ENCODE measurements at places on chromosomes 7 and 10.

DNA sequence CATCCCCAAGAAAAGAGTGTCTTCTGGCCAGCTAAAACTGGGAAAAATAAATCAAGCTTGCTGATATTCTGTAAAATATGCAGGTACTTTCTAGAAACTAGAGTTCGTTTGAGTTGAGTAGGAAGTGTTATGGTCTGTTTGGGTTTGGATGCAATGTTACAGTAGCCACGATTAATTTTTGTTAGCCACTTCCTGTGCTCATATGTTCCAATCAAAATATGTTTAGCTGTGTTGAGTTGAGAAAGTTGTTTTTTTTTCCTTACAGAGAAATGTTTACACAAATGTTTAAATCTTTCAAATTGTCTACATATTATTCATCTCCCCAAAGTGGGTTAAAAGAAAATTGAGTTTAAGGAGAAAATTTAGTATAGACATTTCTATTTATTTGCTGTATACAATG is 11.3 kb upstream of the LAMB1 start:
- DNase-seq = no peak

- no peak for DNase-seq
Observed at GRCh38 chr10:18424200-18424599, 227.2 kb downstream of the NSUN6 start.

GRCh38 chr7:143900230-143900766 is 1.7 kb downstream of the TCAF1 start:
- no peak for DNase-seq

- DNase-seq = no peak
Observed at GRCh38 chr10:29322918-29323317, 34.0 kb downstream of the LYZL1 start.

GRCh38 chr10:97948822-97949221 is 81.6 kb downstream of the CRTAC1 start:
- no peak for DNase-seq
